ENCODE measurements at places on chromosomes 16 and 17. TPM values are rescaled to one million over a fixed set of nuclear protein-coding genes. Genes with fewer than 3 reads are reported as not detected.

GRCh38 chr16:86964796-86965241 lies 352.4 kb downstream of the C16orf95 start:
- DNase-seq, result no peak

AATK gene
- polyA plus RNA-seq, result 8.4 TPM

DNA sequence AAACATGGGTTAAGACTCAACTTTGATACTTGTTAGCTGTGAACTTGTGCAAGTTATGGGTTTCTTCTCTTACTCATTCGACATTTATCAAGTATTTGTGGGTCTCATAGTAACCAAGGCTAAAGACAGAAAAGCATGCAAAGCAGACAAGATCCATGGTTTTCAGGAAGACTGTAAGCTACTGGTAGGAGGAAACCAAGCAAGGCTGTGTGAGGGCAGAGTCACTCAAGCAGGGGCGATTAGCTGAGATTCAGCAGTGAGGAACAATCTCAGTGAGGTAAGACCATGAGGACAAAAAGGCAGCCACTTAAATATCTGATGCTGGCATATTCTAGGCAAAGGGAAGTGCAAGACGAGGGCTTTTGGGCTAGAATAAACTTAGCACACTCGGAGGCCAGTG lies 29.5 kb downstream of the MBTD1 start:
- no peak for DNase-seq

DNA sequence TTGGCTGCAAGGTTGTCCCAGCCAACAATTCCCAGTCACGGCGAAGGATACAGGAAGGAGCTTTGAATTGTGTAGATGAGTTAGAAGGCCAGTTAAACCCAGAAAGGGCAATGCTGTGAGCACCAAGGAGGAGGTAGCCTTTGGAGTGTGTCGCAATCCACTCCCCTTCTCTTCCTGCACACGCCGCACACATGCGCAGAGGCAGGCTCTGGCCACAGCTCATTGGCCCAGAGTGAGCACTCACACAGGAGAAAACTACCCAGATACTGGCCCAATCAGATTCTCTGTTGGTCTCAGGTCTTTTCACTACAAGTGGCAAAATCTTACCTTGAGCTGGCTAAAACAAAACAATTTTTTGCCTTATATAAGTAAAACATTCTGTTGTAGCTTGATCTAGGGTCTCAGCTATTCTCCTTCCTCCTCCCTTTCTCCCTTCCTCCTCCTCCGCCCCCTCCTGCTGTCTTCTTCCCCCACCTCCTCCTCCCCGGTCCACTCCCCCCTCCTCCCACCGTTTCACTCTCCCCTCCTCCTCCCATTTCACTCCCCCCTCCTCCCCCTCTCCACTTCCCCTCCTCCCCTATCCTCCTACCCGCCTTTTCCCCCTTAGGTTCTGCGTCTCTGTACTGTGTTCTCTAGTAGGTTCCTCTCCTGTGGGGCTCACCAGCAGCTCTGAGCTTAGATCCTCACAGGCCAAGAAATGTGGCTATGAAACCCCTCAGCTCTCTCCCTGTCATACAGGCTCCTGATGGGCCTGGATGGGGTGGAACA lies 344.9 kb downstream of the CPPED1 start:
- DNase-seq, result no peak

KCNH4 gene
- not detected for polyA plus RNA-seq

GRCh38 chr16:89002851-89003830 lies 26.1 kb upstream of the CBFA2T3 start:
- no peak for DNase-seq

GRCh38 chr16:57959121-57959520 lies 11.8 kb downstream of the CNGB1 start:
- DNase-seq, result no peak

GRCh38 chr17:32240750-32241149 lies 24.9 kb upstream of the RHBDL3 start:
- no peak for DNase-seq

MAF gene
- 32.1 TPM for polyA plus RNA-seq

FOXL1 gene
- polyA plus RNA-seq, result 0.58 TPM

- no peak for DNase-seq
These were observed 87.6 kb downstream of the XYLT1 start for GRCh38 chr16:17382949-17383863.

DNA sequence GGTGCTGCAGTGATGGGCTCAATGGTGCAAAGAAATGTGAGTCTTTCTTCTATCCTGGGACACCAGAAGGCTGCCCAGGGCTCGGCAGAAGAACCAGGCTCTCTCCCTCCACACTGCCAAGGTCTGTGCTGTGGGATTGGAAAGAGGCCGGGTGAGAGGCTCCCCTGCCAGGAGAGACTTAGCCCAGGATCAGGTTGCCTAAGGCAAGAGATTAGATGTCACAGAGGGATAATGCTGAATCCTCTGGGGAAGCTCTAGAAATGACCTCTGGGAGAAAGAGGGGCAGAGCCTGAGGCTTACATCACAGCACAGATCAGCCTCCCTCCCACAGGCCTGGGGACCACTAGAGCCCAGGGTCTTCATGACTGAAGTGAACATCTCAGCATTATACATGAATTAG lies 5.7 kb upstream of the DOC2B start:
- no peak for DNase-seq

GRCh38 chr17:32350666-32351418 lies 885 bp downstream of the ZNF207 start:
- DNase-seq, result peak; percentile 83

ZG16B gene
- 0.66 TPM for polyA plus RNA-seq
